ENCODE measurements at places on chromosomes 1 and 21.

DNA sequence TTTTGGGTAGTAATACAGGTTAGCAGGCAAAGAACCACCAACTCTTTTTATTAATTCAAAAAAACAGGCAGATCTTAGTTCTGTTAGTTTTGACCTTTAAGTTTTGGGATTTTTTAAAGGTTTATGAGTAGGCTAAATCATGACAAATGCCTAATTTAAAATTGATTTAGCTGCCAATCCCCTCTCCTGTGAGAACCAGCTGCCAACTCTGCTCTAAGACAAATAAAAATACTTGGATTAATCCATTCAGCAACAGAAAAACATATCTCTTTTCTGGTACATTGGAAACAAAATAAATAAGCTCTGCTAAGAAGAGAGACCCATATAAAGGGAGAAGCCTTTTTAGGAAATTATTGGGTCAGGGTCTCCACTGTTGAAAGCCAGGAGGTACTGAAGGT lies 160.8 kb downstream of the NTMT2 start:
- DNase-seq: no peak

GRCh38 chr1:206651958-206652890 lies 16.9 kb downstream of the DYRK3 start:
- DNase-seq: peak; percentile 50

DNA sequence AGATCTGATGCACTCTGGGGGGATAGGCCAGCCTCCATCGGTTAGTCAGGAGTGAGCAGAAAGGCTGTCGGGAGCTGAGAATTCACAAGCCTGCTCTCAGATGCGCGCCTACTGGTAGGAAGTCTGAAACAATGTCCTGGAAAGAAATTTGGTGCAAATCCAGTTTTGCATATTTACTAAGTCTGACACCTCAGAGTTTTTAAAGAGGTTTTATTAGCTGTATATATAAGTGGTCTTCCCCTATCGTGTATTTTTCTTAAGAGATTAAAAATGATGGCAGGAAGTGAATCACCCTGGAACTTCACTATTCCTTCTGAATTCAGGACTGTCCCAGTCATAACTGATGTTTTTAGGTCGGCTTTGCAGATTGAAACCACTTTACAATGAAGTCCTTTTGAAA lies 99.8 kb upstream of the C1orf105 start:
- DNase-seq: no peak

- no peak for DNase-seq
Measured at GRCh38 chr21:45285266-45285931, 2.3 kb downstream of the POFUT2 start.

DNA sequence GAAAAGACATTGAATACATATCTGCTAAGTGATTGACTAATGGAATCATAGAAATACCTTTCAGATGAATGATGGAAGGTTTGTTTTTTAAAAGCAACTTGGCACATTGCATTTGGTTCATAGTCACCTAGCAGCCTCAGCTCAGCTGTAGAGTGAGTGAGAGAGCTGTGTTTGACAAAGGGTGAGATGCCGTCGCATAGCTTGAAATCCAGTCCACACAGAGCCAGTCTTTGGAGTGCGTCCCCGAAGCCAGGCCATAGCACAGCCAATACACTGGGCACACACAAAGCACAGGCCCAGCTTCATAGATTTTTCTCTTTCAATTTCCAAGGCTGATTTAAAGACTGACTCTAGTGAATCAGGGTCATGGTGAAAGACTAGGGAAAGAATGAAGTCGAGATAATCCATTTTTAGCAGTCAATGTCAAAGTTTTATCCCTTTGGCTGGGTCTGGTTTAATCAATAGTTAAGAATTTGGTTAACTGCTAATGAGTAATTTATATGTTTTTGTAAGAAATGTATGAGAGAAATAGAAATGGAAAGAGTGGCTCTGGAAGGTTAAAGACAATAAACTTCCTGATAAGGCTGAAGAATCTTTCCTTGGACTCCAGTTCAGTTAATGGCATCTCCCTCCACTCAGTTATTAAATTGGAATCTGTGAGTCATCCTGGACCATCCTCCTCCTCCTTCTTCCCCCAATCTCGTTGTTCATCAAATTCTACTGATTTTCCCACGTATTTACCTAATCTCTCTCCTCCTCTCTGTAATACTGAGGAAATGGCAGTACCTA lies 101.2 kb upstream of the IRF2BP2 start:
- no peak for DNase-seq

DNA sequence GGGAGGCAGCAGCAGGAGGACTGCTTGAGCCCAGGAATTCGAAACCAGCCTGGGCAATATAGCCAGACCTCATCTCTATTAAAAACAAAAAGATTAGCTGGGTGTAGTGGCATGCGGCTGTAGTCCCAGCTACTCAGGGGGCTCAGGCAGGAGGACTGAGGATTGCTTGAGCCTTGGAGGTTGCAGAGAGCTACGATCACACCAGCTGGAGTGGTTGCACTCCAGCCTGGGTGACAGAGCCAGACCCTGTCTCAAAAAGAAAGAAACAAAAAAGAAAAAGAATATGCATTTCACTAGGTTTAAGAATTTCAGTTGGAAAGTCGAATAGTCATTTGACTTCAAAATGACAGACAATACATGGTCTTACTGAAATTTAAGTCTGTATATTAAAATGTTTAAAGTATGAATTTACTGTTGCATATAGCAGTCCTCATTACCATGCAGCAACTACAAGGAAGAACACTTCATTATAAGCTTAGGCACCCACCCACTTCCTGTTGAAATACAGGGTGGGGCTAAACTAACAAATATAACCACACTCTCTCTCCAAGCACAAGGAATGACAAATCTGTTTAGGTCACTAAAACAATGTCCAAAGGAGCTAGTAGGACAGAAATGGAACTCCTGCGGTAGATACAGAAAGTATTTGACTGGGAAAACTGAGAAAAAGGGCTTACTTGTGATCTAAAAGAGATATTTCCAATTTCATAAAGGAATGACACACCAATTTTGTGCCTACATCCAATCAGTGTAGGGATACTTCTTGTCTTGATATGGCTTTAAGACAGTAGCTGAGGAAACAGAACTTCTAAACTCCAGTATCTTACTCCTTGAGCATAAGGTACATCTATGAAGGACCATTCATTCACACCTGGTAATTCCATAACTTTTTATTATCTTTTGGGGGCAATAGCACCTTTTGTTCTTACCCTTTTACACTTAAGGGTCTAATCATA lies 44.1 kb downstream of the GPR3 start:
- DNase-seq: peak; percentile 53

DNA sequence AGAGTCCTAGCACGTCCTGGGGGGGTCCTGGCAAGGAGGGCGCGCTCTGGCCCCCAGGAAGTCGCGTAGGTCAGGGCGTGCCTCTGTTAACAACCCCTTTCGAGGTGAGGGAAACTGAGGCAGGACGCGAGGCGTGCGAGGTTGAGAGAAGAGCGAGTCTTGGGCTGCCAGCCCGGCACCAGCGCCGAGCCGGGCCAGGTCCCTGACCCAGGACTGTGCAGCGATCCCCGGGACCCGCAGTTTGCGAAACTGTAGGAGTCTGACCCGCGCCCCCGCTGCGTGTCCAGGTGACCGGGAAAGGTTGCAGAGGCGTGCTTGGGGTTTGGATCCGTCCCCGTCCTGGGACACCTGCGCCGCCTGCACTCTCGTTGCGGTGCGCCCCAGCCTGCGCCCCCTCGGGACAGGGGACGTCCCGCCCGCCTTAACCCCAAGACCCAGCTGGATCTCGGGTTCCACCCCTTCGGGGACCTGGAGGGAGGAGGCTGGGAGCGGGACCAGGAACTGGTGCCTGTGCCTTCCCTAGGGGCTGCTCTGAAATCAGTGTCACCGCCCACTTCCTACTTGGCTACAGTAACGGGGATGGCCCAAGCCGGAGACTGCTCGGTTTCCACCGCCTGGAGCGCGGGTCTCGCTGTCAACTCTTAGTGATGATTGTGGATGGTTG lies 493 bp downstream of the DISC1 start:
- DNase-seq: peak; percentile 83

DNA sequence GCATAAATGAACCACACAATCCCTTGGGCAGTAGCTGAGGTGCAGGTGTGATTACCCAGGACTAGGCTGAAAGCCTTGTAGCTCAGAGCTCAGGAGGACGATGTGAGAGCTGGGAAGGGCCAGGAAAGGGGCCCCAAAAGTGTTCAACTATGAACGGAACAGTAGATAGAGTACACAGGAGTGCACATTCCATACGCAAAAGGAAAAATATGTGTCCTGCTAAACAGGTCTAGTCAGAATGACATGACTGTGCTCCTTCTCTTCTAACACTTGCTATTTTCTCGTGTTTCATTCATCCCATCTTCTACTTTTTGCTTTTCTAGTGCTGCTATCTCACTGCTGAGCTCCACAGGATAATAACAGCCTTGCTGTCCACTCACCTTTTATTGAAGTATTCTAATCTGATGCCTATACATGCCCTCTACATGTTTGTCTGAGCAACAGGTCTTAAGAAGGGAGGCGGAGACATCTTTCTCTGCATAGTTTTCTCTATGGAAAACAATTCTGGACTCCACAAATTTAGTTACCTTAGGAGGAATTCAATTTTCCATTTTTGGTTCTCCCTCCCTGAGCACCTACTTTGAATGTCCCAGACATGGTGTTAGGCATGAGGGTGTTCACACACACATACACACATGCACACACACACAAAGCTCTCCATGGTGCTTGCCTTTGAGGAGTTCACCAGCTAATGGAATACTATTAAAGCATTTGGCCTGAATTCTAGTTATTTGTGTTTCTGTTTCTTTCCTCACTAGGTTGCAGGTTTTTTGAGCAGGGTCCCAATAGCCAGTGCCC lies 3.4 kb downstream of the S100A10 start:
- DNase-seq: no peak

GRCh38 chr1:9314711-9315379 lies 22.2 kb downstream of the SPSB1 start:
- no peak for DNase-seq

- no peak for DNase-seq
Measured at GRCh38 chr1:33298623-33299277, 22.1 kb downstream of the A3GALT2 start.

DNA sequence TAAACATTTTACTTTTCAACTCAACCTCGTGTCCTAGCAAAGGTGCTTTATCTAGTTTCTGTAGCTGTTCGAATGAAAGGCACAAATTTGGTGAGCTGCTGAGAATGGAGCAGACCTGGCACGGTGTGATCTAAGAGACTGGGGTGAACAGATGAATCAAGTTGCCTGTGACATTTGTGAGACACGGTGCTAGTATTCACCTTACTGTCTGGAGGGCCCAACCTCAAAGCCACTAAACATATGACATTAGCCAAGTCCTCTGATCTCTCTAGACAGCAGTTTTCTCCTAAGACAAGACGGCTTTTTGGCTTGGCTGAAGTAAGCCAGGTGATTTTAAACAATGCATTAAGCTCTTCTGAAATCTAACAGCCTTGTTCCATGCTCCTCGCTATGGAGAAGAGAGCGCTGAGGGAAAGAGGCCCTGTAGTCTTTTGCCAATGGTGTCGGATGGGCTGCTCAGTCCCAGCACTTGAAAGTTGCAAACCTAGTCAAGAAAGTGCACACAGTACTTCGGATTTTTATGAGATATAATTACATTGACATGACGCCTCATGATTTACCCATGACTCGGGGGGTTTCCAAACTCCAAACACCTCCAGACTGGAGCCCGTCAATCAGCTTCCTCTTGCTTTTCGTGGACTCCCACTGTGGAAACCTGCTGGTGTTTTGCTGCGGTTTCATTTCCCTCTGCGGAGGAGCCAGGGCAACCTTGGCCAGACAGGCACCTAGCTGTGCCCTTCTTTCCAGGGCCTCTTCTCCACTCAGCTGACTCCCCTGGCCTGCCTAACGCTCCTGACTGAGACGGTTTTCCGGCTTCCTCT lies 794 bp upstream of the TOR3A start:
- no peak for DNase-seq
